ENCODE measurements at places on chromosomes 11 and 22.

DNA sequence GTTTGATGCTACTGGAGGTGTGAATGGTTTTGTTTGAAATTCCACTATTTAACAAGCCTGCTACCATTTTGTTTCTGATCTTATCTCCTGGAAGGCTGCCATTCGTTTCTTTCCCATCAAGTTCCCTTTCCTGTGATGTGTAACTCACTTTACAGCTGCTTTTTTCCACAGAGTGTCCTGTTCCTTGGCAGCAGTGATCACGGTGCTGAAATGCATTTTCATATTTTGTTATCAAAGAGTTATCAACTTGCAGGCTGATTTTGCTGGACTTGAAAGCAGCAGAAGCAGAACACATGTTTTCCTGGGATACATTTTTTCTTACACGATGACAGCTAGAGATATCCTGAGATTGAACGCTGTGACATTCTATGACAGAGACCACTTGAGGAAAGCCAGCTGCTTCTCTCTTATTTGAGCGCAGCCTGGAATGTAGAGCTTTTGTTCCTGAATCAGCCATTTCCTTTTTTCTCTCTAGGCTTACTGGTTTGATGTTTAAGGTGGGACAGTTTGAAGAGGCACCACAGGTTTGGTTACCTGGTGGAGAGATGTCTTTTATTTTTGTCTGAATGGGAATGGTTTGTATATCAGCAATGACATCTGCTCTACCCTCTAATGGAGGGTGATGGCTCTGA, 34.7 kb downstream of the PRR14L start:
- no peak for DNase-seq

- DNase-seq, result no peak
Measured at GRCh38 chr11:100629671-100630070, 57.4 kb upstream of the ARHGAP42 start.

DNA sequence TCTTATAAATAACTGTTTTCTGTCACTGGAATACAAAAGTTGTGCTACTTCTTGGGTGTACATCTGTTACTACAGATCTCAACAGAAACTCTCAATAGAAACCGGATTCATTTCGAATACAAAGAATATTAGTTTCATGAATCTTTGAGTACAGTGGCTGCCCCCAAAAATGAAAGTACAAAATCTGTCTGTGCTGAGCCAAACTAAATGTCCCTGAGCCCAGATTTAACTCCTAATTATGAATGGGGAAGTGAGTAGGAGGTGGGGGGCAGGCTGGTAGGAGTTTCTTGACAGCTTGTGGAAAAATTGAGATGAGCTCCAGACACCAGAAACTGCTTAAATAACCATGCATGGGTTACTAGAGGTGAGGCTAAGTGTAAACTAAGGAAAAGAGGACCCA, 41.6 kb downstream of the PITPNB start:
- no peak for DNase-seq

DNA sequence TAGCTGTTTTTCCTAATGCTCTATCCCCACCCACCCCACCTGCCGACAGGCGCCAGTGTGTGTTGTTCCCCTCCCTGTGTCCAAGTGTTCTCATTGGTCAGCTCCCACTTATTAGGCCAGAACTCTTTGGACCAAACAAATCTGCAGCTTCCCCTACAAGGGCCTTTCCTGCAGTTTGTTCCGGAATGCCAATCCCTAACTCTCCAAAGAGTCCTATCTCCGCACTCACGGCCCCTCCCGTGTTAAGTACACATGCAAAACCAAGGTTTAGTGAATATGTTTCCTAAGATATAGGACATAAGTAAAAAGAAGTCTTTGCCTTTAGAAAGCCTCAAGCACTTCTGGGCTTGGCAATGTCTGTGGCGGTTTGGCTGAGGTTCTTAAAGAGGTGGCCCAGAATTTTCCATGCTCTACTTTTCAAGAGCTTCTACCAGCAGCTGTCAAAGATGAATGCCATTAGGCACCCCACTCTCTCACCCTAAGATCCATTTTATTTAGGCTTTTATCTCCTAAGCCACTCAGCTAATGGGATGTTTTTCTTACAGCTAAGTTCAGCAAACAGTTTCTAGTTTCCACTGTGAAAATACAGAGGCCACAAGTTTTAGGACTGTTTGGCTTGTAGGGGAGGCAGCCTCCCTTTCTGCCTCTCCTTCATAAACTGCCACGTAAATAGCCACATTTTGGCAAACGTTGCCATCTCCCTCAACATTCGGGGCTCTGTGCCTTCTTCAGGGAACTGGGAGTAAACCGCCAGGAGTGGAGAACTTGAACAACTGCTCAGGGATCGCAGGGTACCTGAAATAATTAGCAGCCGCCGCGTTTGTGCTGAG, 1.6 kb downstream of the CD59 start:
- DNase-seq, result no peak

DNA sequence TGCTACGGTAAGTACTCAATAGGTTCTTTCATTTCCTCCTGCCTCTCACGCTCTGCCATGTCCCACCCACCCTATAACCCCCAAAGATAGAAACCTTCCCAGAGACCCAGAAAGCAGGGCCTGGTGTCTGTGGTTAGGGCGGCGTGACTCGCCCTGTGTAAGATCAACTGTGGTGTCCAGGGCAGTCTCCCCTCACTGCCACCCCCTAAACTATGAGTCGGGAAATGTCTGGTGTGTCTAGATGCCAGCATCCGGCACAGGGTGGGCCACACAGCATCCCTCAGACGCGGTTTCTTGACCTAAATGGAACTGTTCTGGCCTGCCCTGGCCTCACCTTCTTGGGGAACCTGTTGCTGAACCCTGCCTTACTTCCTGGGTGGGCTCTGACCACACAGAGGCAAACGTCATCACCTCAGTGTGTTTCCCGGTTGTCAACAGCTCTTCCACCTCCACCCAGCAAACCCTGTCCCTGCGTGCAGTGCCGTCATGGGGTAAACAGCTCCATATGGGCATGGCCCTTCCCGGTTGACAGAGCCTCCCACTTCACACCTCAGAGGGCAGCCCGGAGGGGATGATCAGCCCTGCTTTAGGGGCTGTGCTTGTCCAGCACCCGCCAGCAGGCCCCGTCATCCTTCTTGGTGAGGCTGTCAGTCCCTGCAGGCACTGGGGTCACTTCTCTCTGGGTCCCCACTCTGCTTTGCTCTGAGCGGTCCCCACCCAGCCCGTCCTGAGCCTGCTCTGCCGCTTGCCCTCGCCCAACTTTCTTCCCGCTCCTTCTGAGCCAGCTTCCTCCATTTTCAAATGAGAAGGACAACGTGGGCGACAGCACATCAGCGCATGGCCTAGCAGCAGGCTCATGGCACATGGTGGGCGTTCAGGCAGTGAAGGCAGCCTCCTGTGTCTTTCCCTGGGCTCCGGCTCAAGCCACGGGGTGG, 6.0 kb downstream of the WNT11 start:
- DNase-seq, result no peak

GRCh38 chr11:16097543-16097942, 258.8 kb downstream of the SOX6 start:
- no peak for DNase-seq

- DNase-seq, result no peak
Measured at GRCh38 chr11:31940371-31941037, 129.4 kb upstream of the PAX6 start.

- DNase-seq, result no peak
Measured at GRCh38 chr11:95229199-95229992, 1.6 kb downstream of the SESN3 start.

- DNase-seq, result no peak
Measured at GRCh38 chr11:118364956-118365615, 5.7 kb downstream of the UBE4A start.

DNA sequence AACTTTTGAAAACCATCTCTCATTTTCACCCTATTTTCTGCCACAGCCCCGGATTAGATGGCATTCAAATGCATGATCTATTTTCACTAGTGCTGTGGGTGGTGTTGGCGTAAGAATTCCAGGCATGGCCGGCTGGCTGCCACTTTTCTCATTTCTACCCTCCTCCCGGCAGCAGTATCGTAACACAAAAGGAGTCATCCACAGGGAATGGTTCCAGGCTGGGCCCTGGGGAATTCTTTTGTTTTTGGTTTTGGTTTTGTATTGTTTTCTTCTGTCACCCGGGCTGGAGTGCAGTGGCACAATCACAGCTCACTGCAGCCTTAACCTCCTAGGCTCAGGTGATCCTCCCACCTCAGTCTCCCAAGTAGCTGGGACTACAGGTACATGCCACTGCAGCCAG, 13.8 kb downstream of the JAML start:
- no peak for DNase-seq

DNA sequence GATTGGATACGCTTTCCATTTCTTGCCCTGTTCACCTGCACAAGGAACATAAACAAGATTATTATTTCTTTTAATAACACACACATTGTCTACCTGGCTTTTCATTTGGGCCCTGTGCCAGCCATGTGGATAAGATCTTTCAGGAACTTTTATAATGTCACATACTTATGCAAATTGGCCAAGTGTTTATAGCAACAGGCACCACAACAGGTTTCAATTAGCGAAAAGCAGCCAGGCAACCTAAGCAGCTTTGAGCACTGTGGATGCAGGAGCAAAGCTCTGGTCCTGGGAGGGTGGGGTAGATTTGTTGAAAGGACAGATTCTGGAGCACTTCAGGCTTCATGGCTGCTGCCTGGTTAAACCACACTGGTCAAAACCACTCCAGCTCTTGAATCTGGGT, 217.4 kb downstream of the BARX2 start:
- DNase-seq, result no peak

- DNase-seq, result no peak
Measured at GRCh38 chr11:116333001-116333535, 439.7 kb downstream of the BUD13 start.

DNA sequence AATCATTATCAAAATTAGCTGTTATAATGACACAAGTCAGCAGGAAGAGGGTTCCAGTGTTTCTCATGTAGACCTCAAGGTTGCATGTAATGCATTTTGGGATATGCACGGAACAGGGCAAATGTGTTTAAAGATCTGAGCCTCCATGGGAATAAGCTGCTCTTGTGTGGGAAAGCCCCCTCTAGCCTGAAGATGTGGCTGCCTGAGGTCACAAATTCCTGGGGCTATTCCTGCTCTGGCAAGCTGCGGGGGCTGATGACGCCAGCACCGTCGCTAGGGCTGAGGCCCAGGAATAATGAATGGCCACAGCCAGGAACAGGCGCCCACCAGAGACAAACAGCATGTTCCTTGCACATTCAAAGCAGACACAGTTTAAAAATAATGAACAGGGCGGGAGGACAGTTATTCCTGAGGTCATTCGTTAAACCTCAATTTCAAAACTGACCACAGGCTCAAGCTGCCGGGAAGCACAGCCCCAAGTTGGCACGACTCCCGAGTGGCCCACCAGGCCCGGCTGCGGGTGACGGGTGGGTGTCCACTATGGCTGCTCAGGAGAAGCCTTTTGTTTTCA, 11.7 kb downstream of the OSBPL5 start:
- DNase-seq, result no peak

DNA sequence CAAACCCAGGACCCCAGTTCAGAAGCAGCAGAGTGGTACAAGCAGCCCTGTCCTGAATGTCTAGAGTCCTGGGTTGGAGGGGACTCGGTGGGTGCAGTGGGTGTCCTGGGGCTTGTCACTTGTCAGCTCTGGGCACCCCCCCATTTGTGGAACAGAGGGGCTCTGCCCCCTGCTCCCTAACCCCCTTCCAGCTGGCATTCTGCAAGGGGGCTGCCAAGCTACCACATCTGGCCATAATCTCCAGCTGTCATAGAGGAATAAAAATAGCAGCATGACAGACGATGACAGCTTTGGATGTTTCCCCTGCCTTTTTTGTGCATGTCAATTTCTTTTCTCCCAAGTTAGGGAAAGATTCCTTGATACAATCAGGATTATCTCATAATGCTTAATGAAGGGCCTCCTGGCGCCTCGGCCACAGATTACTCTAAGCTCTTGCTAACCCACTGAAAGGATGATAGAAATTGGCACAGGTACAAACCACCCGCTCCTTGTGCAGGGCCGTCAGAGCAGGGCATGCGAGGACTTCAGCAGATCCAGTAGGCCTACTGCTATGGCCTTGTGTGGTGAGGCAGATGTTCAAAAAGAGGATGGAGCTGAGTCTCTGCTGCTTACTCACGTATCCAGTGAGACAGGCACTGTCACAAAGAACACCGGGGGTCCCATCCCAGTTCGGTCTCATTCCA, 83.0 kb downstream of the ISX start:
- DNase-seq, result no peak

DNA sequence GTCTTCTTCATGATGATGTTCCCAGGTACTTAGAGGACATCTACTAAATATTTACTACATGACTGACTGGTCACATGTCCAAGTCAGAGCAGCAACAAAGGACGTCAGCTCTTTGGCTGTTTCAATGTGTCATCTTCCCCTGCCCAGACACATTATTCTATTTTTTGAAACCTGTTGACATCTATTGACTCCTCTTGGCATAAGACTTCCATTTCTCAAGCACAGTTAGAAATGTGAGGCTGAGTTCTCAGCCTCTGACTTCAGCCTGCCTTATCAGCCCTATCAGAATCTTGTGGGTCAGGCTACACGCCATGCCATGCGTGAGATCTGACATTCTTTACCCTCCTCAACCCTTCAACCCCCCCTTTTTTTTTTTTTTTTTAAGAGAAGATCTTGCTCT, 63.8 kb downstream of the SC5D start:
- DNase-seq, result no peak

- no peak for DNase-seq
Measured at GRCh38 chr11:41118521-41118920, 340.9 kb downstream of the LRRC4C start.

- no peak for DNase-seq
Measured at GRCh38 chr11:70323806-70324205, 53.3 kb downstream of the PPFIA1 start.

GRCh38 chr11:118928101-118928869, 2.6 kb upstream of the BCL9L start:
- no peak for DNase-seq

GRCh38 chr11:63879598-63880402, 37.2 kb downstream of the RCOR2 start:
- no peak for DNase-seq

DNA sequence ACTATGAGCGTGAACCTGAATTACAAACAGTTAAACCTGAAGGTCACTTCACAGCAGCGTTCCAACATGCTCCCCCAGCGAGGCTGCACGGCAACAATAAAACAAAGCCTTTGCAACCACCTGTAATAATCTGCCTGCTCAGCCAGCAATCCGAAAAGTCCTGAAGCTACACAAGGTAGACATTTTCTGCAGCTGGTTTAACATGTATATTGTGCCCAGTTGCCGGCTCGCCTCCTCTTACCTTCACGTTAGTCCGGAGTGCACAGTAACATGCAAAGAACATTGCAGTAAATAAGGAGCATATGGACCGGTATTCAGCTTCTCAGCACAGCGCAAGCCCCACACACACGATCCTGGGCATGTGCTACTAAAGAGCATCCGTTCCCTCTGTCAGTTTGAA, 704.3 kb downstream of the DLG2 start:
- no peak for DNase-seq

Data from iPS DF 6.9 (cell line).